ENCODE measurements at places on chromosomes 7 and 10.

- DNase-seq, result no peak
Measured at GRCh38 chr7:39434012-39434411, 132.2 kb upstream of the YAE1 start.

GRCh38 chr7:107594961-107595737 is 15.1 kb downstream of the BCAP29 start:
- DNase-seq, result no peak

GRCh38 chr7:44377134-44377463 is 51.7 kb upstream of the CAMK2B start:
- DNase-seq, result no peak

DNA sequence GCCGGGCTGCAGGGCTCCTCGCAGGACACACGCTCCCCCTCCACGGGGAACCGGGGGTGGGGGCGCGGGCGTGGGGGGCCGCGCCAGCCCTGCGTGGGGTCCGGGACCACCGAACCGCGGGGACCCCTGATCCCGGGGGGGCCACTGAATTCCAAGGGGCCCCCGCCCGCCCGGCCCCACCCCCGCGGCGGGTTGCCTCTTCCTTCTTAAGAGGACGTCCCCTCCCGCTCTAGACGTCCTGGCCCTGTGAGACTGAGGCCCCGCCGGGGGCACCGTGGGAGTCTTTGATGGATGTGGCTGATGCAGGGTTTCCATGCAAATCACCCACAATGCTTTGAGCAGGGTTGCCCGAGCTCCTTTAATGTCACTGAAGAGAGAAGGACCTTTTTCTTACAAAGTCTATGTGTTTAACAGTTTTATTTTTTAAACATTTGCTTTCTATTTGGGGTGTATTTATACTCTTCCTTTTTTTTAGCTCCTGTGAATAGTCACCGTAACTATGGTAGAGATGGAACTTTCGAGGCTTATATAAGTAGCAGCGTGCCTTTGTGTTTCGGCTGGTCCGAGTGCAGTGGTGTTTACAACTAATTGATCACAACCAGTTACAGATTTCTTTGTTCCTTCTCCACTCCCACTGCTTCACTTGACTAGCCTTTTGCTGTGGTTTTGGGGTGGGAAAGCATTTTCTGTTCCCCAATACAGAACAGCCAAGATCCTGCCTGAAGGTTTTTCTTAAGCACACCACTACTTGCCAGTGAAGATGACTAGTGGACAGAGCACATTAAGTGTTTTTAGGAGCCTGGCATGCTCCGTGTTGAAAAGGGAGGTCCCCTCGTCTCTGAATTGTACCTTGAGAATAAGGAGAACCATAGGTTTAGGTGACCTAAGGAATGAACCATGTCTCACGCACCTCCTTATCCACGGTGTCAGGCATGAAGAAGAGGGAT is 44.8 kb downstream of the PDIA4 start:
- peak; percentile 78 for DNase-seq

DNA sequence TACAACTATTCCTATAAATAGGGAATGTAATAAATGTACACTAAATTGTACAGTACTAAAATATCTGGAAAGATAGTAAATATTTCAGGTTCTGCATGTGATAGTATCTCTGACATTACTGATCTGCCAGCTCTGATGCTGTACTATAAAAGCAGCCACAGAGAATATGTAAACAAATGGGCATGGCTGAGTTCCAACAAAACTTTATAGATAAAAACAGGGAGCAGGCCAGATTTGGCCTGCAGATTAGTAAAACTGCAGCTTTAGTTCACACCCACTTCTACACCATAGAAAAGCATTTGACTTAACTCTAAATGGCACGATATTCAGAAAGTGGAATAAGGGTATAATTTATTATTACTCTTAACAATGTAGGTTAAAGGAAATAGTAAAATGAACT is 18.8 kb upstream of the TLL2 start:
- DNase-seq, result no peak

DNA sequence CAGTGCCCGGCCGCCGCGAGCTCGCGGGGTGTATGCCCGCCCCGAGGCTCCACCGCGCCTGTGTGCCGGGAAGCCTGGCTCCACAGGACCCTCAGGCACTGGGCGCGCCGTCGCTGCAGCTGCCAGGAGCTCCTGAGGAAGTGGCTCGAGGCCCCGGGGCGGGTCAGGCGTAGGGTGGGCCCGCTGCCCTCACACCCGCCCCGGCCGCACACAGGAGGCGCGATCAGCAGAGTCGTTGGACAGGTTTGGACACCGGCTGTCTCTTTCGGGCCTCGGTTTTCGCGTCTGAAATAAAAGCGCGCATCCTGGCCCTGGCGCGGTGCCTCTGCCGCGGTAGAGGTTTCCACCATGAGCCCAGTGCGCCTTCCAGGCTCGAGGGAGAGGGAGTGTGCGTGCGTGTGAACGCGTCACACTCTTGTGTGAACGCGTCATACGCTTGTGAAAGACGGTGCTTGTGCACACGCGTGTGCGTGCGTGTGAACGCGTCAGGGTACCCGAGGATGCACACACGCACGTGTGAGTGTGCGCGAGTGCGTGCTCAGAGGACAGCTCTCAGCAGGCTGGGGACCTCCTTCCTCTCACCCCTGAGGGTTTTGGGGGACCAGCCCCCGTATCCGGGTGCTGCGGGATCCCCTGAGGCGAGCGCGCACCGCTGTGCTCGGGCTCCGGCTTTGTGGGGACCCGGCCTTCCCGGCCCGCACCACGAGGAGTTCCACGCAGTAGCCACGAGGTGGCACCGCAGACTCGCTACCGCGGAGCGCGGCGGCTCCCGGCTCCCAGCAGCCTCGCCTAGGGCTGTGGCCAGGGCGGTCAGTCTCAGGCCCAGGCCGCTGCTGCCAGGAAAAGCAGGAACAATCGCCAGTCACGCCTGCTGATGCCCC is 83.8 kb downstream of the BMS1 start:
- DNase-seq, result no peak

- no peak for DNase-seq
Measured at GRCh38 chr10:128835361-128835760, 631.7 kb upstream of the MGMT start.

DNA sequence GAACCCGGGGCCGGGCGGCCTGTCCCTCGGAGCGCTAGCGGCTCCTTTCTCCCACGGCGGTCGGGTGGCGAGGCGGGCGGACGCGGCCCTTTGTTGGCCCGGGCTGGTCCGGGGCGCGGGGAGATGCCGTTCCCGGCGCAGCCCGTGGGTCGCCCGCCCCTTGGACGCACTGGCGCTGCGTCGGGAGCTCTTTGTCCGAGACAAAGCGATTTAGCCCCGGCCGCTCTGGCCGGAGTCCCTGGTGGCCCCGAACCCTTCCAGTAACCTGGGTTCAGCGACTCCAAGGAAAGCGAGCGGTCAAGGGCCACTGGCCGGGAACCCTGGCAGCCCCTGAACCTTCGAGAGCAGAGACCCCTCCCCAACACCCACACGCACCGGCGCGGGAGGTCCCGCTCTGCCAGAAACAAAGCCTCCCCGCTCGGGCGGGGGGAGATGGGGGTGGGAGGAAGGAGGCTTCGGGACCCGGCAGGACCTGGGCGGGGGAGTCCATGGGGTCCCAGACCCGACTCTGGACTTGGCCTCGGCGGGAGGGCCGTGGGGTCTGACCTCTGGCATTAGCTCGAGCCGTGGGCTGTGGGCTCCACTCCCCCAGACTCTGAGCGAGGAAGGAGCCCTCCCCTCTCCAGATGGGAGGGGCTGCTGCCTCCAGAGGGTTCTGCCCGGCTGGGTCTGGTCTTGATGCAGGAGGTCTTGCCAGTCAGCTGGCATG is 836 bp downstream of the DPYSL4 start:
- DNase-seq, result no peak

DNA sequence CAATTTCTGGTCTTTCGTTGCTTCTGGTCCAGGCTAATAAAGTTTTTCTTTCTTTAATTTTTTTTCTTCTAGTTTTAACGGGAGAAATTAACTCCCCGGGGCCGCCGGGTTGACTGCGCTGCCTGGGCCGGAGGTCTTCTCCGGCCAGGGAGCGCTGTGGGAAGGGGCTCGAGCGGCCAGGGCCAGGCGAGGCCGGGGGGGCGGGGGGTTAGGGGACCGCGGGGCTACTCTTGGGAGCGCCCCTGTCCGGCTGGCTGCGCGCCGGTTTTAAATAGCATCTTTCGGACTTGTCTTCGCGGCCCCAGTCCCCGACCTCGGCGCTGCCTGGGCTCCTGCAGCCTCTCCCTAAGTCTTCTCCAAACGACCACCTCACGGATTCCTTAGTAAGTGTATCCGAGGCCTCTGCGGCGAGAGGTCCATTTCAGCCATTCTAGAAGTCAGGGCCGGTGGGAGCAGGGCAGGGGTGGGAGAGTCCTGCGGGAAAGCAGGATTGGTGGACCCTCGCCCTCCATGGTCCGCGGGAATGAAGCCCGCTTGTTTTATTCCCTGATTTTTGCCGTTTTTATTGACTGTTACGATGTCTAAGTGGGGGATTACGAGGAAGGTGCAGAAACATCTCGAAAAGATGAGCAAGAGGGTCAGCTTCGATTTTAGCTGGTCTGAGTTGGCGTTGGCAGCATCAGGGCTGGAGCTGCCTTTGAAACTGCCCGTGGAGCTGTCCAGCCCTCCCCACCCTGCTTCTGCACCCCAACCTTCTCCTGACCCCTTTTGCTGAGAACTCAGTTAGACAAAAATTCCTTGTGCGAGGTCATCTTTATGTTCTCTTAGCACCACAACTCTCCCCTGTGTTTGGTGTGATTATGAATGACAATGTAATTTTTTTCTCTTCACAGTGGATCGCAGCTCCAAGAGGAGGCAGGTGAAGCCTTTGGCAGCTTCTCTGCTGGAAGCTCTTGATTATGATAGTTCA is 555 bp downstream of the PHF14 start:
- DNase-seq, result no peak

GRCh38 chr7:29009947-29010346 is 51.8 kb upstream of the TRIL start:
- no peak for DNase-seq

- peak; percentile 53 for DNase-seq
Measured at GRCh38 chr10:92240289-92241157, 50.4 kb downstream of the CPEB3 start.

GRCh38 chr10:108788891-108789290 is 1134.4 kb downstream of the XPNPEP1 start:
- DNase-seq, result no peak

DNA sequence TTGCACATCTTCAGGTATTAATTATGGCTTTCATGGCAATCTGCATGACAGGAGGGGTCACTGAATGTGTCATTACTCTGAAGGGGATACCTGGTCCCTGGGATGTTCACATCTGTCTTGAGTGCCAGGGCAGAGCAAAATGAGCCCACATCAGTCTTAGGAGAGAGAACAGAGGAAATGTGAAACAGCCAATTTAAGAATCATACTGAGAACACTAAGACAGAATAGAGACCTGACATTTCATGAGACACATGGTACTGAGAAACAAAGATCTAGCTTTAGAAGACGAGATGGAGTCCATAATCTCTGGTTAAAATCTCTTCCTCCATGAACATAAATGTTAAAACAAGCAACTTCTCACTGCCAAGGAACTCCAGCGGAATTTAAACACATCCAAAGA is 34.1 kb upstream of the FZD1 start:
- DNase-seq, result no peak

- no peak for DNase-seq
Measured at GRCh38 chr10:51224671-51225161, 150.4 kb downstream of the PRKG1 start.

DNA sequence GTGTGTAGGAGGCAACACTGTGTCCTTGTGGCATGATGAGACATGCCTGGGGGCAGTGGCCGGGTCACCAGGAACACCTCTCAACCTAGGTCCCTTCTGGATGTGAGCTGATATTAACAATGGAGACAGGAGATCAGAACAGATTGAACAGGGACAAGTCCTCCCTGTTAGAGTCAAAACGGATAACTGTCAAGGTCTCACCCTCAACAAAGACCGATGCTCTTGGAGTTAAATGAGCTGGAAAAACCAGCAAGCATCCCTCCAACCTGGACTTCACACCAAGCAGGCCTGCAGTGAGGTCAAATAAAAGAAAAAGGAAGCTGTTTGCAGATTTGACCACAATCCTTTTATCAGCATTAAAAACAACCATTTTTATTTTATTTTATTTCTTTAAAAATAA is 49.0 kb downstream of the SLIT1 start:
- no peak for DNase-seq

- DNase-seq, result no peak
Measured at GRCh38 chr7:46649876-46650275, 728.8 kb upstream of the IGFBP3 start.

DNA sequence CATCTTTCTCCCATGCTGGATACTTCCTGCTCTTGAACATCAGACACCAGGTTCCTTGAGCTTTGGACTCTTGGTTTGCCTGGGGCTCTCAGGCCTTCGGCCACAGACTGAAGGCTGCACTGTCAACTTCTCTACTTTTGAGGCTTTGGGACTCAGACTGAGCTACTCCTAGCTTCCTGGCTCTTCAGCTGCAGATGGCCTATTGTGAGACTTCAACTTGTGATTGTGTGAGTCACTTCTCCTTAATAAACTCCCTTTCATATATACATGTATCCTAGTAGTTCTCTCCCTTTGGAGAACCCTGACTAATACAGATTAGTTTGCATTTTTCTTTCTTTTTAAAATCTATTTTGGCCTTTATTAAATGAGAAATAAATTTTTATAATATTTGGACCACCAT is 276.2 kb upstream of the SEMA3C start:
- DNase-seq, result no peak

DNA sequence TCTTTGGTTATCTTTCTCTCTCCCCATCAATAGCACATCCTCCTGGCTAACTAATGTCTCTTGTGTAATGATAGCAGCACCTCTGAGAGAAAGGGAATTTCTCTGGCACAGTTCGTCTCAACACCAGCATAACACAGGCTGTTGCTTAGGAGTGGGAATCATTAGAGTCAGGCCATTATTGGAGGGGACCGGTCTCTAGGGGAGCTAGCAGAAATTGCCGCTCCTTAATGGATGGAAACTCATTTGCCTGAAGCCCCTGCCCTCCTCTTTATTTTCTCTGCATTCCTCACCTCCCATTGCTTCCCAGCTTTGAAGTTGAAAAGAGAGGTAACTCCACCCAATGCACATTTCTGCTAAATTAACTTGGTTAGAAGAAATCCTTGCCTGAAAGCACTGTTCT is 11.9 kb downstream of the LRRC4 start:
- no peak for DNase-seq

DNA sequence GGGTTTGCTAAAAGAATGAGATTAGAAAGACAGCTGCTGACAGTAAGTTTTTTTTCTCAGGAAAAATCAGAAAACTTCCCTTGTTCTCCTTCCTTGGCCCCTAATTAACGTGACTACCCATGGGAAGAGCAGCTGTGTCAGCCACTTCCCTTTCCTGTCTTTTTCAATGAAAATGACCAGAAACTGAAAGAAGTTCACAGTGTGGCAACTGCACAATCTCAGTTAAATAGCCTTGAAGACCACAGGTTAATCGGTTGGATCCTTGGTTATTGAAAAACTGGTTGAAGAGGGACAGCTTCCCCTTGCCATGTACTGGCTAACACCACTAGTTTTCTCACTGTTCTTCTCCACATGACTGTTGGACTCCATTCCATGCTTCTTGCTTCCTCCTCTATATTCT is 148.8 kb upstream of the AGR3 start:
- no peak for DNase-seq

DNA sequence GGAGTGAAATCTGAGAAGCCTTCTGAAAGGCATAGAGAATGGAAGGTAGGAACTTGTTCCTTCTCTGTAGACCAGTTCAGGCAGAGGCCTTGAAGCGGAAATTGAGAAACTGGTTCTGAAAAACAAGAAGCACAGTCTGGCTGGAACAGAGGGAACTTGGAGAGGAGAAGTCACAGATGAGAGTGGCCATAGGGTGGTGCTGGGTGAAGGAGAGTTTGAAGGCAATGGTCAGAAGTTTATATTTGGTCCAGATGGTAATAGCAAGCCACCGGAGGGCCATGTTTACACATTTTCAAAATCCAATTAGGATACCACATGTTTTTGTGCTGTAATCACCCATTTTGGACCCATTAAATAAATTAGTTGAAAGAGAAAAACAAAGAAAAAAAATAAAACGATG is 692.5 kb downstream of the INHBA start:
- no peak for DNase-seq
